LNCaP clone FGC (cell line): ENCODE measurements at places on chromosomes 5 and 9.
A peak's percentile ranks its signal among the peaks of the same experiment; 100 is the strongest.

GRCh38 chr9:68705531-68706362 is 707 bp downstream of the PIP5K1B start:
- no peak for DNase-seq

GRCh38 chr9:76025286-76025685 is 134.8 kb downstream of the PCSK5 start:
- DNase-seq, result no peak

DNA sequence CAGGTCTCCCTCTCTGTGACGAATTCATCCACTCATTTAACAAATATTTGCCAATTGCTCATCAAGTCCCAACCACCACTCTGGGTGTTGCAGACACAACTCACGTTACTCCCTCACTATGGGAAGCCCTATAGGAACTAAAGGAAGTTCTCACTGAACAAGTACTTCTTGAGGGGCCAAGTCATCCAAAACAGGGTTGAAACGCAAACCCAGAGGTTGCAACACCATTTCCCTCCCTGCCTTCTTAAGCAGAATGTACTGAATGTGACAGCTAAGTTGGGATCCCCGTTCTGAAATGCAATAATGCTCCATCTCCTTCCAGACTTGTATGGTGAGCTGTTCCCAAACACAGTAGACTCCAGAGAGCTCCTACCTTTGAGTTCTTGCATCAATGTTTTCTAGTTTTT is 34.3 kb downstream of the EPB41L4B start:
- DNase-seq, result no peak

DNA sequence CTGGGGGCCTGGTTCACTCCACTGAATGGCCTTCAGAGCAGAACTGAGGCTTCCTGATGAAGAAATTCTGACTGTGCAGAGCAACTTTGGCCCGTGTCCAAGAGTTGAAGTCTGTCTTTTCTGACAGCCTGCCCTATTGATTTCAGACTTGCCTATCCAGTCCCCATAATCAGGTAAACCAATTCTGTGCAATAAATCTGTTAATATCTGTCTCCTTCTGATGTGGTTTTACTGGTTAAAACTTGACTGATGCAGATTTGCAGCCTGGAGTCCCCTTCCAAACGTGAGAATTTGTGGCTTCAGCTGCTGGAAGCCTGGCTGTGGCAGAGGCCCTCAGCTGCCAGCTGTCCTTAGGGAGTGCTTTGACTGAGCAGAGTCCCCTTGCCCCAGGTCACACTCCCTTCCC is 283.9 kb upstream of the ANKRD55 start:
- no peak for DNase-seq

DNA sequence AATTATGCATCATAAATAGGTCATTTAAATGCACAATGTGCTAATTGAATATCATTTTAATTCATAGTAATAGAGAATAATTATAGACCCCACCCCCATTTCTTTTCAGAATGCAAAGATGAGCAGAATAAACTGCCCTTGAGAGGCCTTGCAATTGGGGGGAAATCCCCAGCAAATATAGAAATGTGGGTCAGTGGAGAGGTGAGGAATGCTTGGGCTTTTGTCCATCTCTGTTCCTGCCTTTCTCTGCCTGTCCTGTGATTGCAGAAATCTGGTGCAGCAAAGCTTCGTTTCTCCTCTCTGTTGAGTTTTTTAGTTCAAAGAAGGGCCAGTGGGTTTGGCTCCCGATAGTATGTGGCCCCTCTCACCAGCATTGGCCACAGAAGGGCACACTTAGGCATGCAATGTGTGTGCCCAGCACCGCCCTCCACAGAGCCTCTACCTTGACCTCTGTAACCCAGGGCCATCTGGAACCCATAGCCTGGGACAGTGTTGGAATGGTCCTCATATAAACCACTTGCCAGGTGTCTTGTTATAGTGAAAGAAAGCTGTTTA is 164.2 kb downstream of the SEMA6A start:
- no peak for DNase-seq

GRCh38 chr5:119332978-119333401 is 22.8 kb upstream of the TNFAIP8 start:
- DNase-seq, result no peak

- peak; percentile 54 for DNase-seq
These were observed 52.8 kb downstream of the CAST start for GRCh38 chr5:96714951-96715451.

- DNase-seq, result peak; percentile 15
These were observed 428.4 kb downstream of the KDM4C start for GRCh38 chr9:7186175-7186574.

GRCh38 chr9:121075251-121076036 is 689 bp downstream of the CNTRL start:
- no peak for DNase-seq
